ENCODE measurements at places on chromosomes 6 and 20.

DNA sequence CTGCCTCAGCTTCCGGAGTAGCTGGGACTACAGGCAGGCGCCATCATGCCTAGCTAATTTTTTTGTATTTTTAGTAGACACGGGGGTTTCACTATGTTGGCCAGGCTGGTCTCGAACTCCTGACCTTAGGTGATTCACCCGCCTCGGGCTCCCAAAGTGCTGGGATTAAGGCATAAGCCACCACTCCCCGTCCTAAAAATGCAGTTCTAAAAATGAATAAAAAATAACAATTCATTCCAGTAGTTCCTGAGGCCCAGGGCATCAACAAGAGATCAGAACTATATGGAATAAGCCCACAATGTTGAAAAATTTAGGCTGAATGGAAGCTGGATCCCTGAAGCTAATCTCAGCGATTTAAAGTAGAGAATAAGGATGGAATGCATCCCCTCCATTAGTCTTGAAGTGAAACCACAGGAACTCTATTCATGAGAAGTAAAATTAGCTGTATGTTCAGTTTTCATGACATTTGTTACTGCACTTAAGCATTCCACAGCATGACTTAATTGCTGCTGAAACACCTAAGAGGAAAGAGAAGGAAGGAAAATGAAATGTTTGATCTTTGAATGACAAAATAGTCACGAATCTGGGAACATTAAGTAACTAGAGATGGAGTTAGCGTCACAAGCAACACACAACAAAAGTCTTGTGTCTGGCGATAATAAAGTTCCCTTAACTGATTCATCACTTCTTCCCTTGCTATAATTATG is 80.4 kb upstream of the RIPOR2 start:
- DNase-seq = no peak

DNA sequence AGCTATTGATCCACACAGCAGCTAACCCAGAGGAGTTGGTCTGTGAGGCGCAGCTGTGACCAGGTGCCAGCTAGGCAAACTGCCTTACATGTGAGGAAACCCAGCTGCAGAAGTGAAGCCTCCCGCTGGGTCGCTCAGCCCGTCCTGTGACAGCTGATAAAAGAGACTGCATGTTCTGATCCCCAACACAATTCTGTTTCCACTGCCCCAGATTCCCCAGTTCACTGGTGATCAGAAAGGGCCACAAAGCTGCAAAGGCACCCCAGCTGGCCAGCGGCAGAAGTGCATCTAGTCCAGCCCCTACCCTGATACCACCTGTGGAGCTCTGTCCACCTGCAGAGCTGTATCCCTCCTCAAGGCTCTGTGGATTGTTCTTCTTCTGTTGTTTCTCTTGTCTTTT is 64.5 kb downstream of the CTNNBL1 start:
- no peak for DNase-seq

DNA sequence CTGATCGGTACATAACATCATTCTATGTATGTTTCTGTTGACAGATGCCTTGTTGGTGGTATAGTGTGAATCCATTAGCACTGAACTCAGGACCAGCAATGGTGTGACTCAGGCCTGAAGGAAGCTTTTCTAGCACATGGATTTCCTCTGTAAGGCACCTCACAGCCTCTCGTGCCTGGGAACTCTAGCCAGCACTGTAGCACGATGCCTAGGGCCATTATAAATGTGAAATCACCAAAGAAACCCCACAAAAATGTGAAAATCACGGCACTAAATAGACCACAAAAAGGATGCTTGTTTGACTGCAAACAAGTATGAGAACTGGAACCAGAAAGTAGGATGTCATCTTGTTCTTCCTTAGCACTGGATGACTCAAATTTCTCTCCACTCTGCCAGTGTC is 63.7 kb upstream of the NKX2-2 start:
- DNase-seq = no peak

- DNase-seq = peak; percentile 47
These were observed 231.8 kb downstream of the BCKDHB start for GRCh38 chr6:80338201-80338836.

GRCh38 chr6:161542346-161542980 is 268.6 kb upstream of the AGPAT4 start:
- no peak for DNase-seq

GRCh38 chr6:166767230-166767629 is 140.2 kb upstream of the RPS6KA2 start:
- DNase-seq = no peak

DNA sequence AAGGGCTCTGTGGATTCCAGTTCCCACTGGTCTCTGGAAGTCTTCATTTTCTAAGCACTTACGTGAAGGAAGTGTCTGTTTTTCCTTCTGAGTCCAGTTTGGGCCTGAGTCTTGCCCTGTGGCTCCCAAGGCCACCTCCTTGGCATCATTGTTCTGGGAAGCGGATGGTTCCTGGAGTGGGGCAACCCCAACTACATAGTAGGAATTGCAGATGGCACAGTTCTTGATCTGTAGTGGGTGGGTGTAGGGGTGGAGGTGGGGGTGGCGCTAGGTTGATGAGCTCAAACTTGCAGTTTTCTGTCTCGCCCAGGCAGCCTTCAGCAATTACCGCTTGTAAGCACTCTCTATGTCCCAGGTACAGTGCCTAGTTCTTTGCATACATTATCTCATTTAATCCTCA is 7.2 kb upstream of the FERMT1 start:
- no peak for DNase-seq

GRCh38 chr6:170445487-170445886 is 107.6 kb downstream of the PSMB1 start:
- DNase-seq = no peak

- no peak for DNase-seq
These were observed 96.6 kb downstream of the CDYL start for GRCh38 chr6:4872841-4873240.

DNA sequence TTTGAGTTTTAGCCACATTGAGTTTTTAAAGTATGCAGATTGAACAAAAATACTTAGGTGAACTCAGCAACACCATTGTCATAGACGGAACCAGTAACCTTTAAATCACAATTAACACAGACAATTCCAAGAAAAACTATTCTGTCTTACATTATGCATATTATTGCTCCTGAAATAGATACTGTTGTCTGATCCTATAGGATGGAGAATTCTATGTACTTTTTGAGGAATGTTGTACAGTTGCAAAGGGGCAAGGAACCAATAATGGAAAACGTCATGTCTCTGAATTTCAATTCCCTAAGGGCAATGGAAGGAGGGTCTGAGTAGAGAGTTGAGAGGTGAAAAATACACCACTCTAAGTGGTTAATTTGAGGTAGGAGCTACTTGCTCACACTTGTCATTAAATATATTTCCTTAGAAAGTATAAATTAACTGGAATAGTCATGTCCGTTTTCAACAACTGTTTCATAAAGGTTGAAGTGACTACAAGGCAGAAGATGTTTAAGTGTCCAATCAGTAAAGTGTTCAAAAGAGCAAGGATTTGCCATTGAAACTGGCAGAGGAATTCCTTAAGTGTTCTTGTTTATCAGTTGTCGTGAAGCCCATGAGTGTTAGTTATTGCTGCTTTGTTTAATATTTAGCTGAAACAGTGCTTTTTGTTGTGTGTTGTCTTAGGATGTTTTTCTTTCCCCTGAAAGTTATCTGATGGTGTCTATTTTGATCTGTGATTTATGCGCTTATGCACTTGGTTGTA is 1.3 kb downstream of the NKAIN2 start:
- no peak for DNase-seq

DNA sequence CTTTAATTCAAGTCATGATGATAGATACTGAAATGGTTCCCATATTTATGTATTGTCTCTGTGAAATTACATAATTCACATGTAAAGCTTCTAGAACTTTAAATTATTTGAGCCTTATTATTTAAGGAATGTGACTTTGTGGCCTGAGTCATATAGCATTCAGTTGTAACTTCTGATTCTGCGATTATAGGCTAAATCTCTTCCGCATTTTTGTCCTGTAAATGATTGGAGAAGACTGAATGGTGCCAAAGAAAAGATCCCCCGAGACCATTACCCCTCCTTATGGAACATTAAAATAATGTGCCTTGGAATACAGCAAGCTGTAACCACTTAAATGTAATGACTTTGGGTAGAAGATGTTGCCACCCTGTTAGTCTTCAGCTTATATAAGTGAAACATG is 63.3 kb upstream of the MAP7 start:
- no peak for DNase-seq

DNA sequence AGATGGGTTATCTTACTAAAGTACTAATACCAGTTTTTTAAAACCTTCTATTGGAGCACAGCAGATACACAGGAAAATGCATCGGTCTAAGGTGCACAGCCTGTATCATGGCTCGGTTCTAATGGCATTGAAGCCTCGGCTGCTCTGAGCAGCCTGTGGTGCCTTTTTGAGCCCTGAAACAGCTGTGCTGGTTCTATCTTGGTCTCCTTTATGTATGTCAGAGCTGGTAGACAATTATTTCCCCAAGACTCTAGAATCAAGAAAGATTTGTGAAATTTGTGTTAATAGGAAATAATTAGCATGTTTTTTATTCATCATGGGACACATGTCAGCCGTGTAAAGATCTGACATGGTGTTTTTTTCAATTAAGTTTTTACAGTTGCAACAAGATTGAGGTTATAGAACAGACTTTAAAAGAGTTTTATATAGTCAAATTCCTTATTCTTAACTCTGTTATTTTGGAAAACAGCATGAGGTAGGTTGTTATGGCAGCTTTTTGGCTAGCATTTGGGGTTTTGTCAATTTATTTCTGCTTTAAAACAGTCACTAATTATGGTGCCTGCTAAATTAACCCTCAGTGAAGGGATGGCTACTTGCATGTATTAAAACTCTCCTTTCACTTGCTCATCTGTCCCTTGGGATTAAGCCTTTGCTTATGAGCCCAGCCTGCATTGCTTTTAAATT is 40.3 kb upstream of the C20orf144 start:
- no peak for DNase-seq

DNA sequence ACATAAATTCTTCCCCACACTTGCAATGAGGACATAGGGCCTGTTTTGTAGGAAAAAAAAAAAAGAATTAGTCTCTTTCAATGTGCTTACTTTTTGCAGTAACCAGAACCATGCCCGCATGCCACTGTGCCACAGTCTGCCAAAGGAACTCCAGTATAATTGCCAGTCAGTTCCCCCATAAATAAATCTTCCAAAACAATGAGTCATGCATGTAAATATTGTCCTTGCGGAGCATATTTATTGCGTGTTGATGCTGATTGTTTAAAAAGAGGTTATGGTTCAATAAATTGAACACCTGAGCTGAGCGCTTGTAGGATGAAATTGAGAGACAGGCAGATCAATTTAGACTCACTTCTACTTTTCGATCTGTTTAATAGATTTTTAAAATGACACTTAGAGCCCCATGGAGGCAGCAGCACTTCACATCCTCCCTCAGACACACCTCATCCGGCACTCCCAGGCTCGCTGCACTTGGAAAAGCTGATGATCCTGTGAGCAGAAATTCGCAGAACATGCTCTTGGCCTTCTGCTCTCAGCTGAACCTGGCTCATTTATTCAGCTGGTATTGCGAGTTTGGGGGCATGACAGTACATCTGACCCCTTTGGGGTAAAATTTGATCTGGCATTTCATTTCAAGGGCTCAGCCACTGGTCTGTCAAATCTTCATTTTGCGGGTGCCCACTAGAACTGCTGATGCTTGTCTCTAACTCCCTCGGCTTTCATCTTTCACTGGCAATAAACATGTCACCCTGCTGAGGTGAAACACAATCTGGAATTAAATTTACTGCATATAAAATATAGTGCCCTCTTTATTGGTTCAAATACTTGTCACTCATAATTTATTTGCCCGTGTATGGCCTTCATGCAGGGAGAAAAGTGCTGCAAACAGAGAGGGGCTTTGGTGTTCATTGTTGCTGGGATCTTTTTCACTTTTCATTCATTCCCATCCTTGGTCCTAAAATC is 371.1 kb upstream of the POU3F2 start:
- DNase-seq = no peak

- DNase-seq = no peak
These were observed 102.4 kb downstream of the IMPG1 start for GRCh38 chr6:75970093-75970492.

GRCh38 chr6:105591053-105591452 is 188.2 kb upstream of the PREP start:
- peak; percentile 54 for DNase-seq

DNA sequence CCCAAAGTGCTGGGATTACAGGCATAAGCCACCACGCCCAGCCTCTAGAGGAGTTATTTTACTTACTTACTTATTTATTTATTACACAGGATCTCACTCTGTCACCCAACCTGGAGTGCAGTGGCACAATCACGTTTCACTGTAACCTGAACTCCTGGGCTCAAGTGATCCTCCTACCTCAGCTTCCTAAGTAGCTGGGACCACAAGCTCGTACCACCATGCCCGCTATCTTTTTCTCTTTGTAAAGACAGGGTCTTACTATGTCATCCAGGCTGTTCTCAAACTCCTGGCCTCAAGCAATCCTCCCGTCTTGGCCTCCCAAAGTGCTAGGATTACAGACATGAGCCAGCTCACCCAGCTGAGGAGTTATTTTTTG is 1.6 kb upstream of the TRIB3 start:
- no peak for DNase-seq

GRCh38 chr20:32635764-32636163 is 38.0 kb downstream of the C20orf203 start:
- no peak for DNase-seq

DNA sequence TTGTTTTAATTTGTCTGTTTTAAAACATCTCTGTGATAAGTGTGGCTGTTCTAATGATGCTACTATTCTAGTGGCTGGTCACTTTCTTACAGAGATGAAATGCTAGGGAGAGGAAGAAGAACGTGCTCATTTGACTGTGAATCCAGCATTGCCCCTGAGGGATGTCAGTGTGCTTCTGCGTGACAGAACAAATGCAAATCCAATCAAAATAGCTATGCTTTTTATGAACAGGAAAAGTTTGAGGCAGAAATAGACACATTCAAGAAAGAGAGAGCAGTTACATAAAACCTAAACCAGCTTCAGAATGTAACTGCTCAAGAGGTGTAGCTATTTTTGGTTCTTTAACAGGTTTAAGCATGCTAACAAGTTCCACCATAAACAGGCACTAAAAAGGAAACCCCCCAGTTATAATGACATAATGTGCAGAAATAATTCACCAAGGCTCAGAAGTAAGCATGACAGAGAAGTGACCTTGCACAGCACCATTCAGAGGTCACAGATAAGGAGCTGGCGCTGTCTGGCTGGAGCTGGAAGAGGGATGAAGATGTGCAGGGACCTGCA is 385.3 kb downstream of the EPM2A start:
- no peak for DNase-seq

DNA sequence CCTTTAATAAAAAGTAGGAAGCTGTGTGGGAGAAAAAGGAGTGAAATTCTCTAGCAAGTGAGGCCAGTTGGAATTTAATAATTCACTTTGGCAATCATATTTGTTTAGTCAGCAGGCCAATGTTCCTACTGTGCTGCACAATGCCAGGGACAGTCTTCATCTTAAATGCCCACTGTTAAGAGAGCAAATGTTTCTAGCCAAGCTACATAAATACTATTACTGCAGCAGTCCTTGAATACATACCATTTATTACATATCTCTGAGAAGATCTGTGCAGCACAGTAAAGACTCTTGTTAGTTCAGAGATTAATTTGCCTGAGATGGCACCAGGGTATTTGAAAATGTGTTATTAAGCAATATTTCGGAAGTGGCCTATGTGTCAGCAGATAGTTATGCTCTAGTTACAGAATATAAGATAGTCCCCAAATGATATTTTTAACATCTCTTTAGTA is 105.4 kb downstream of the OGFRL1 start:
- DNase-seq = no peak
